DMS 273 treated with DMSO at 0.1 percent for 48 hours (cell line): ENCODE measurements at places on chromosomes 2 and 18.

DNA sequence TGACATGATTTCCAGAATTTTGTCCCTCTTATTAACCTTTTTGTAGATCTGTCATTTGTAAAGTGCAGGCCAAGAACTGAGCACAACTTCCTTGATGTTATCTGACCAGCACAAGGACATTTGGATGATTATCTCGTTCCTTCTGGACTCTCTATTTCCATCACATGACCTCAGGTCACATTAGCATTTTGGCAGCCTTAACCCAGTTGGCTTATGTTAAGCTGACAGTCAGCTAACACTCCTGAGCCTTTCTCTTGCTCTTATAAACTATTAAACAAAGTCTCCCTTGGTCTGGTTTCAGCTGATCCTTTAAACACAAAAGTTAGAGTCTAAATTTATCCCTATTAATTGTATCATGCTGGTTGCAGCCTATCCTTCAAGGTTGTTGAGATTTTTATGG is 167.2 kb upstream of the RBBP8 start:
- no peak for DNase-seq

- no peak for DNase-seq
Observed at GRCh38 chr18:75754433-75754832, 326.9 kb upstream of the SMIM21 start.

DNA sequence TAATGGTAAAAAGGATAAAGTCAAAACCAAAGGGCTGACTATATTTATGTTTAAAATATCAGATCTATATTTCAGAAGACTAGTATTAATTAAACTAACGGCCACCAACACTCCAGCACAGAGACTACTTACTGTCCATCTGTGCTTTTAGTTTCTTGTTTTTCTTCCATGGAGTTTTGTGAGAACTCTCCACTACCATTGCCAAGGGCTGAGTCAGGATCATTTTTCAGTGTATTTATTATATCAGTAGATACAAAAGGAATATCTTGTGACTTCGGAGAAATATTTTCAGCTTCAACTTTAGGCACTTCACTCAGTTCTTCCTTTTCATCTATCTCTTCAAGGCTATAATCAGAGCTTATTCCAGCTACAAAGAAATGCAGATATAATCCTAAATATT is 79.1 kb upstream of the GRB14 start:
- no peak for DNase-seq

DNA sequence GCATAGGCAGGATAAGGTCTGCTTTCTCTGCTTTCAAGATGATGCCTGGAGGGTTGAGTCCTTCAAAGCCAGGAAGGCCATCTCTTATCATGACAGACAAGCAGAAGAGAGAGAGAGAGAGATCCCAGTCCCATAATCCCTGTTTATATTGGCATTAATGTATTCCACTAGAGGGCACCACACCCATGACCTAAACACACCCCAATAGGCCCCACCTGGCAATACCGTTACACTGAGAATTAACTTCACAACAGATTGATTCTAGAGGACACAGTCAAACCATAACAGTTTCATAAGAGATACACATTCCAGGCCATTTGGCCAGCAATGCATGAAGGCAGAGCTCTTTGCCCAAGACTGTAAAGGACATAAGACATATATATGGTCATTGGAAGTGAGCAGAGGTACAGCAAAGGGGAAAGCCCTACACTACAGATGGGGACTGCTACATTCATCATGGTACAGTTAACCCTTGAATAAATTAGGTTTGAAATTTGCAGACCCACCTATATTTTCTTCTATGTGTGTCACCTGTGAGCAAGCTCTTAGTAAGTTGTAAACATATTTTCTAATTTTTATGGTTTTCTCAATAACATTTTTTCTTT is 1516.1 kb downstream of the RPIA start:
- DNase-seq, result peak; percentile 0

GRCh38 chr18:58335223-58335622 is 291.2 kb downstream of the NEDD4L start:
- DNase-seq, result no peak

GRCh38 chr2:81412681-81413080 is 1108.1 kb upstream of the LRRTM1 start:
- DNase-seq, result no peak
